ENCODE measurements at places on chromosomes 16 and 17. TPM values are rescaled to one million over a fixed set of nuclear protein-coding genes. Genes with fewer than 3 reads are reported as not detected.
A peak's percentile ranks its signal among the peaks of the same experiment; 100 is the strongest.

- peak; percentile 29 for DNase-seq
Measured at GRCh38 chr16:27816561-27816960, 247.0 kb downstream of the GSG1L start.

GRCh38 chr17:72219824-72220493 is 99.1 kb downstream of the SOX9 start:
- no peak for DNase-seq

DNA sequence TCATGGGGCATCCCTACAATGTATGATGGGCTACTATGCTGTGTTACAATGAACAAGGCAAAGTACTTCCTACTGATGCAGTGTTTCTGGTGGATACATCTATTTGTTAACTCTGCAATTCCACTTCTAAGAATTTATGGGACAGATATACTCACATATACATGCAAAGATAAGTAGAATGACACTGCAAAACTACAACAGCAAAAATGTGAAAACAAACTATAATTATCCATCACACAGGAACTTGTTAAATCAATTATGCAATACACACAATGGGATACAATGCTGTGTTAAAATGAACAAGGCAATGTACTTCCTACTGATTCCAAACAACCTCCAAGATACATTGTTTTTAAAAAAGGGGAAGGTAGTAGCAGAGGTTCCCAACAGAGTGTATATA is 3.2 kb downstream of the DDX52 start:
- no peak for DNase-seq

Gene SSTR5
- not detected for total RNA-seq

DNA sequence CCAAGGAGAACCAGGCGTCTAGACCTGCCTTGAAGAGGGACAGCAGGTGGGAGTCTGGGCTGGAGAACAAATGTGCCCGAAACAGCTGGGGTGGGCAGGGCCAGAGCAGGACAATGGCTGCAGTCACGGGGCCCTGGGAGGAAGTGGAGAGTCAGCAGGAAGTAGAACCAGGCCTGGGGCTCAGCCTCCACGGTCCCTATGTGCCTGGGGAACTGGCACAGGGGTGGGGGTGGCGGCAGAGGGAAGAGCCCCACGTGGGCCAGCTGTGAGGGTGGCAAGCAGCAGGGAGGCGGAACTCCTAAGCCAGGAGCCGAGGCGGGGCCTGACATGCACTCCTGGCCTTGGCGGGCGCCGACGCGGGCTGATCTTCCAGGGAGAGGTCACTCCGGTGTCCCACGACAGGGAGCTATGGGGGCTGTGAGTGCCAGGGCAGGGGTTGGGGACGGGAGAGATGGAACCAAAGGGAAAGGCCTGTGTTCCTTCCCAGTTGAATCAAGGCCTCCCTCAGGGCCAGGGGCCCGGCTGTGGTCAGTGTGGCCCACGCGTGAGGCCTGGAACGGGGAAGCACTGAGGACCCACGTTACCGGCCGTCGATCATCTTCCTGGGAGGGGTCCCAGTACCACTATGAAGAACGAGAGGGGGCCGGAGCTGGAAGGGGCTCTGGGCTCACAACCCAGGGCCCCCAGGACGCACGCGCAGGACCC is 42.7 kb downstream of the TIMM22 start:
- DNase-seq, result peak; percentile 82

All from SK-MEL-5 (cell line).